ENCODE measurements at places on chromosomes 7 and 10.

DNA sequence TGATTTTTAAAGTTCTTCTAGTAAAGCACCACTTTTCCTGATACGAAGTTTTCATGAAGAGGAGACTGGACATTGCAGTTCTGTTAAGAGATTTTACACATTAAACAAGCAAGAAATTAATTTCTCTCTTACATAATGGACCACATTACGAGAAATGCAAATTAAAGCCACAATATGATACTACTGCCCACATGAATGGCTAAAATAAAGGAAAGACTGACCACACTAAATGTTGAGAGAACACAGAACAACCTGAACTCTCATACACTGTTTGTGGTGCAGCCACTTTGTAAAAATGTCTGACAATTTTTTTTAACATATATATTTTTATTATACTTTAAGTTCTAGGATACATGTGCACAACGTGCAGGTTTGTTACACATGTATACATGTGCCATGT is 44.0 kb upstream of the HERPUD2 start:
- DNase-seq = no peak

- DNase-seq = no peak
These were observed 604 bp upstream of the SHTN1 start for GRCh38 chr10:117005527-117006055.

DNA sequence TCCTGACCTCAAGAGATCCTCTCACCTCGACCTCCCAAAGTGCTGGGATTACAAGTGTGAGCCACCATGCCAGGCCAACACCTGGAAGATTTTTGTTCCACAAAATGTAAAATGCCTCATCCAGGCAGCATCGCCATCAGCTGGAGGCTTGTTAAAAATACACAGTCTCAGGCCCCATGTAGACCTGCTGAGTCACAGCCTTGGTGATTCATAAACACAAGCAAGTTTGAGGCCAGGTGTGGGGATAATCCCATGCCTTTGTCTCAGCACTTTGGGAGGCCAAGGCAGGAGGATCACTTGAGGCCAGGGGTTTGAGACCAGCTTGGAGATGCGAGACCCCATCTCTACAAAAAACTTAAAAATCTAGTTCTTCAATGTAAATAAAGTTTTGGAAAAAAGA is 49.1 kb upstream of the FOXK1 start:
- peak; percentile 40 for DNase-seq

DNA sequence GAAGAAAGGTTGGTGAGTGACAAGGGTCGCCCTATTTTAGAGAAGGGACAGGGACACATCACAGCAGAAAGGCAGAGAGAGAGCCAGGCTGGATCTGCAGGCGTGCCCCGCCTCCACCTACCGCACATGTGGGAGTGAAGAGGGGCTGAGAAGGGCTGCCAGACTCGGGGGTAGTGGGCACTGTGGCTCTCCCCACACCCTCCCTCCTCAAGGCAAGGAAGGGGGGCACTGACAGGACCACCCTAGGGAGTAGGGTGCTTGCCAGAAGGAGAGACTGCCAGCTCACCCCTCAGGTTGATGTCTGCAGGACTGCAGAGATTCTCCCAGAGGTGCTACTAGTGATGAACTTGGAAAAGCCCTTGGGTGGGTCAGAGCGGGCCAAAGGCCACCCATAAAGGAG is 62.8 kb upstream of the ZRANB1 start:
- DNase-seq = no peak

DNA sequence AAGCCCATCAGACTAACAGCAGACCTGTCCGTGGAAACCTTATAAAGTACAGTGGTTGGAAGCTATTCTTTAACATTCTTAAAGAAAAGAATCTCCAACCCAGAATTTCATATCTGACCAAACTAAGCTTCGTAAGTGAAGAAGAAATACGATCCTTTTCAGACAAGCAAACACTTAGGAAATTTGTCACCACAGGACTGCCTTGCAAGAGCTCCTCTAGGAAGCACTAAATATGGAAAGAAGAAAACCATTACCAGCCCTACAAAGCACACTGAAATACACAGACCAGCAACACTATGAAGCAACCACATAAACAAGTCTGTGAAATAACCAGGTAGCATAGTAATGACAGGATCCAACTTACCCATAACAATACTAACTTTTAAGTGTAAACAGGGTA is 177.7 kb upstream of the PRSS1 start:
- DNase-seq = no peak

GRCh38 chr10:123380491-123381085 is 226.4 kb downstream of the BUB3 start:
- DNase-seq = no peak

- no peak for DNase-seq
These were observed 153.2 kb upstream of the LYZL2 start for GRCh38 chr10:30782537-30783461.

GRCh38 chr7:79284211-79284610 is 169.3 kb downstream of the MAGI2 start:
- no peak for DNase-seq

DNA sequence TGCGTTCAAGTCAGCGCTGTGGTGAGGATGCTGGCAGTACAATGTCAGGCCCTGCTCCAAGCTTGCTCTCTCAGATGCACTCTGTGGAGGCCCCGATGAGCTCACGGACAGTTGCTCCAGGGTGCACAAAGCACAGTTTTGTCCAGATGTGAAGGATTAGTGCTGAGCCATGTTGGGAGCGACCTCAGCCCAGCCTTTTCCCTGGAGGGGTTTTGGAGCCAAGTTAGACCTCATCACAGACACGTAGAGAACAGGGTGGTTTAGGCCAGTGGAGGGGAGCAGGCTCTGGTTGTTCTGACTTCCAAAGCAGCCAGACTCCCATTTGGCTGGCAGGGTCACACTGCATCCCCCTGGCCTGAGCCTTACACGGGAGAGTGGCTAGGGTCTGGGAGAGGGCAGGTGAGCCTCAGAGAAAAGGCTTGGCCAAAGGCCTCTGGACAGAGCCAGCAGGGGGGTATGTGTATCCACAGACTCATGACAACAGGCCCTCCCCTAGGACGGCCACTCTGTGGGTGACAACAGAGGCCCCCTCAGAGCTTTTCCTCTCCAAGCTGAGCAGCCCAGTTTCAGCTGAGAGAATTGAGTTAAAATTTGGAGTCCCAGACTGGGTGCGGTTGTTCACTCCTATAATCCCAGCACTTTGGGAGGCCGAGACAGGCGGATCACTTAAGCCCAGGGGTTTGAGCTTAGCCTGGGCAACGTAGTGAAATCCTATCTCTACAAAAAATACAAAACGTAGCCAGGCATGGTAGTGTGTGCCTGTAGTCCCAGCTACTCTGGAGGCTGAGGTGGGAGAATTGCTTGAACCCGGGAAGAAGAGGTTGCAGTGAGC is 4.7 kb downstream of the PLAC9 start:
- DNase-seq = no peak

GRCh38 chr7:152133804-152134203 is 108.3 kb downstream of the GALNT11 start:
- DNase-seq = no peak

- no peak for DNase-seq
These were observed 2.9 kb downstream of the ADD3 start for GRCh38 chr10:110010486-110011378.

- no peak for DNase-seq
These were observed 82.2 kb upstream of the NAMPT start for GRCh38 chr7:106367018-106367420.

DNA sequence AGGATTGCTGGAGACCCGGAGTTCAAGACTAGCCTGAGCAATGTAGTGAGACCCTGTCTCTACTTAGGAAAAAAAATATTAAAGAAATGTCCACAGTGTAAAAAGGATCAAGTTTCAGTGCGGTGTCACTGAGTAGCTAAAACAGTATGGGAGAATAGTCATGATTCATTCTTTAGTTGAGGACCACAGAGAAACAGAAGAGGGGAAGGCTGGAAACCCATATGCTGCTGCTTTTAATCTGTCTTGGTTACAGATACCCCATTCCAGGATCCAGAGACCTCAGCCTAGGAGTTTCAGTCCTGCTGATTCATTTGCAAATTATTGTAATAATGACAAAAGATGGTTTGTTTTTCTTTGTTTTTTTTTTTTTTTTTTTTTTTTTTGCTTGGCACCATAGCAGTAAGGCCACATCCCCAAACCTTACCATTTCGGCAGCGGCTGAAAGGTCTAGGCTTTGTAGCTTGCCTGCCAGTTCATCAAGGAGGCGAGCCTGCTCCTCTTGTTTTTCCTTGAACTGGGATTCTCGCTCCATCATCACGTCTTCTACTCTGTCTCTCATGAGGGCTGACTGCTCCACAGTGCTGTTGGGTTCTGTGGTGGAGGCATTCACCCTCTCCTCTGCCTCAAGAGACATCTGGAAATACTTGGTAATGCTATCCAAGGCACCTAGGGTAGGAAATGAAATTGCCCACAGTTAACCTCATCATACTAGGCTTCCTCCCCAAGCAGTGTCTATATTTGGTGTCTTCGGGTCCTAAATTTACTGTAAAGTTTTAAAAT is 44.2 kb downstream of the DLD start:
- no peak for DNase-seq

DNA sequence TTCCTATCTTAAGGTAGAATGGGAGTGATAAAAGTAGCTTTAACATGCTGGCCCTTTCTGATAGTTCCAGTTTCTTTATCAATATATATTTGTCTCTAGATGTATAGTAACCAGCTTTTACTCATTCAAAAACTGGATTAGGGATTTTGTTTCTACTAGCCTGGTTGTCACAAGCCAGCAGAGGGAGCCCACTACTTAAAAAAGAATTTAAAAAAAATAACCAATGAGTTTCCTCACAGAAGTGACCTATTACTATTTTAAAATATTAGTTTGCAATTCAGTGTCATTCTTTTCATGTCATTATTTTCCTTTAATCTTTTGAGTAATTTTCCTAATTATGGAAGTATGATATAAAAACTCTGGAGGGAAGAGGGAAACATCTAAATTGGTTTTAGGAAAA is 142.1 kb downstream of the PHTF2 start:
- no peak for DNase-seq

DNA sequence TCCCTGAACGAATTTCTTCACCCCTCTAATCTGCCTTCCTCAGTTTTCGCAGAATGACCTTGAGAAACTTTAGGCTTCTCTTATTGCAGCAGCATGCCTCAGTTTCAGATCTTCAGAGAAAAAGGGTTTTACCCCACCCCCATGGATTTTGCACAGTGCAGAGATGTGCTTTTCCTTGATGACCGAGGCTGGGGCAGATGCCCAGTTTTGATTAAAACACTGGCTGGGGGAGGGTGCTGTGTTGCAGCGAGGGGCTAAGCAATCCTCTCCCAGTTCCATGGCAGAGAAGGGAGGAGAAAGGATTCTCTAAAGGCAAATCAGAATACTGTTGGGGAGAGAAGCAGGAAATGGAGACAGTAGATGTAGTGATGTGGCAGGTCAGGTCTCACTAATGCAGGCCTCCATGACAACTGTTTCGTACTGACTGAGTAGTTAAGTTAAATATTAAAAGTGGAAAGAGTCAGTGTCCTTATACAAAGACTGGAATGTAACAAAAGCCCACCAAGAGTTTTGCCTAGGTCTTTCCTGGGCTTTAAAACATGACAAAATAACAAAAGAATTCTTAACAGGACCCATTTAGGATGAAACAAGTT is 50.8 kb upstream of the PDZD8 start:
- DNase-seq = no peak

DNA sequence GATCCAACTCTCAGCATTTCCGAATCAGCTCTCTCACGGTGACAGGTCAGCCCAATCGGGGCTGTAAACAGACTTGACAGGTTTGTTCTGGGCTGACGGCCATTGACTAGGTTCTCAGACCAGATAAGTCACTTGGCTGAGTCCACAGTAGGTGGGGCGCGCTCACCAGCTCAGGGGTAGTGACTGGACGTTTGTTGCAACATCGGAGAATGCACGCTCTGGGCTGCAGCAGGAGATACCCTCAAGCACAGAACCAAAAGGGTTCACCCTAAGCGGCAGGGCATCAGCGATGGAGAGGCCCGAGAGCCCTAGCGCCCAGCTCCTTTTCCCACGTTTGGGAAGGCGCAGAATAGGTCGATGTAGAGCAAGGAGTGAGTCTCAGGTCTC is 1.8 kb downstream of the KLLN start:
- DNase-seq = no peak

GRCh38 chr7:112129655-112130323 is 76.4 kb downstream of the DOCK4 start:
- no peak for DNase-seq

- no peak for DNase-seq
These were observed 7.3 kb downstream of the NPY start for GRCh38 chr7:24291271-24291670.

GRCh38 chr7:84196084-84196503 is 1.5 kb upstream of the SEMA3A start:
- DNase-seq = no peak

- DNase-seq = no peak
These were observed 589.3 kb downstream of the NRG3 start for GRCh38 chr10:82464191-82464818.

GRCh38 chr7:29319719-29320521 is 125.3 kb downstream of the CHN2 start:
- DNase-seq = no peak

- no peak for DNase-seq
These were observed 31.8 kb downstream of the ZNF467 start for GRCh38 chr7:149741629-149742028.

GRCh38 chr7:24038993-24039392 is 245.0 kb upstream of the NPY start:
- DNase-seq = no peak

DNA sequence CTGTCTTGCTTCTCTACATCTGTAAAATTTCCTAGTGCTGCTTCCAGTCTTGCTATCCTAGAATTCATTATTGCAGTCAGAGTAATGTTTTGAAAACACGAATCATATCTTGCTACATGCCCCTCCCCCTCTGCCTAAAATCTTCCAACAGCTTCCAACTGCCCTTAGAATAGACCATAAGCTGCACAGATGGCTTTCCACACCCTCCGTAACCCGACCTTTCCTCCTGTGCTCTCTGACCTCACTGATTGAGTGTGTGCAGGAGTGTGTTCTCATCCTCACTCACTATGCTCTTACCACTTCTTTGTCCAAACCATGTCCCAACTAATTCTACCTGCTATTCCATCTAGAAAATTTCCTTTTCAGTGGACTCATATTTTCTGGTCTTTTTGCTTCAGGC is 121.2 kb upstream of the ANKRD1 start:
- DNase-seq = no peak

GRCh38 chr10:70809726-70810125 is 6.0 kb upstream of the SGPL1 start:
- no peak for DNase-seq

GRCh38 chr10:75718991-75719390 is 287.6 kb downstream of the LRMDA start:
- DNase-seq = no peak

DNA sequence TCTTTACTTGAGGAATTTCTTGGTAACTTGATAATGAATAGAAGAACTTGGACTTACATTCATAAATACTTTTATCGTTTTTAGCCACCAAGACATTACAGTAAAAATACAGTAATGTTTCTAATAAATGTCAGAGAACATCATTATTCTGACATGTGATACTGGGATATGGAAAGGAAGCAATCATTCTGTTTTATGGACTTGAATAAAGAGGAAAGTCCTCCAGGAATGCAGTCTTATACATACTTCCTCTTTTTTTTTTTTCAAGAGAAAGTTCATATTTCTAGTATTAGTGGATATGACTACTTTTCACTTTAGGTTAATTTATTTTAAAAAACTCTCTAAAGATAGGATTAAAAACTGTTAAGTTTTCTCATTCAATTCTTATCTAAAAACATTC is 220.0 kb upstream of the SEMA3C start:
- no peak for DNase-seq

- DNase-seq = no peak
These were observed 125.6 kb downstream of the MYOF start for GRCh38 chr10:93356516-93356915.
